ENCODE measurements at places on chromosomes 7 and 10.

DNA sequence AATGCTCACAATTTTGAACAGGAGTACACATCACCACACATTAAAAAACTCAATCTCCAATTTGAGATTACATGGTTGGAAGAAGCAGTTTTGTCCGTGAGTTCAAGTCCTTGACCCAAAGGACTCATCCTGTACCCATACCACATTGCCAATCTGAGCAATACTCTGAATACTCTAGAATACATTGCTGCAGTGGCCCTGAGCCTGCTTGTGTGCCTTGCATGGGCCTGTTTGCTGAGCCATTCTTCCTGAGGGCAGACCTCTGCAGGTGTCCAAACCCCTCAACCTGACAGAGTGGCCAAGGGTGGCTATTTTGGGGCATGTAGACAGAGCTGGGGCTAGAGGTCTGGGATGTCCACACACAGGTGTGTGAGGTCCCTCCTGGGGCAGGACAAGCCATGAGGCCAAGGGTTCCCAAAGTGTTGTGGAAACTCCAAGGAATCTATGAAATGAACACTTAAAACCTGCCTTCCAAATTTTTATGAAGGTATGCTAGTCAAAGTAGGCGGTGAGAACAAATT is 15.5 kb downstream of the AGMO start:
- DNase-seq: no peak

GRCh38 chr7:46133072-46133471 is 212.0 kb upstream of the IGFBP3 start:
- DNase-seq: no peak

DNA sequence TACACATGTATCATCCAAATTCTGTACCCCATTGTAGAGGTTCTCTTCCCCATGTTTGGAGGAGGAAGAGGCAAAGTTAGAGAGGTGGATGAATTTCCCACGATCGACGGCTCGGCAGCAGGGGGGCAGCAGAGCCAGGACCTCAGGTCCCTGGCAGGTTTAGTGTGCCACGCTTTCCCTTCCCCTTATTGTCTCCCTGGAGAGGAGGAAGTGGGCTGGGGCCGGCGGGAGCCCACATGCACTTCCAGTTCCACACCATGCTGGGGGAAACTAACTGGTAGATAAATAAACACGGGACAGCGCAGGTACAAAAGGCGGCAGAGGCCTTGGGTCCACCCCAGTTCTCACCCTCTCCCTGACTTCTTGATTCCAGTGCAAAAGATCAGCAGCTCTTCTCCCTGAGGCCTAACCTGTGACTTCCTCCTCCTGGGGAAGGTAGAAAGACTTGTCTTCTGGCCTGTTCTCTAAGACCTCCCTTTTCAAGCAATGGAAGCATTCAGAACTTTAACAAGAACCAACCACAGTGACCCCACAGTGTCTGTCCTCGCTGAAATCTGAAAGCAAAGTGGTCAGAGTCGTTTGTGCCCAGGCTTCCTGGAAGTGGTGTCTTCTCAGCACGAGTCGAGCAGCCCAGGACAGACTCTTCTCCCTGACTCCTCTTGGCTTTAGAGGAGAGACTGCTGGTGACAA is 30.5 kb upstream of the SRGN start:
- DNase-seq: no peak

- DNase-seq: no peak
These were observed 1.5 kb downstream of the EEPD1 start for GRCh38 chr7:36154255-36155212.

GRCh38 chr10:69096045-69096444 is 8.1 kb downstream of the SRGN start:
- DNase-seq: no peak

- DNase-seq: no peak
These were observed 29.9 kb downstream of the POLL start for GRCh38 chr10:101558204-101558603.

DNA sequence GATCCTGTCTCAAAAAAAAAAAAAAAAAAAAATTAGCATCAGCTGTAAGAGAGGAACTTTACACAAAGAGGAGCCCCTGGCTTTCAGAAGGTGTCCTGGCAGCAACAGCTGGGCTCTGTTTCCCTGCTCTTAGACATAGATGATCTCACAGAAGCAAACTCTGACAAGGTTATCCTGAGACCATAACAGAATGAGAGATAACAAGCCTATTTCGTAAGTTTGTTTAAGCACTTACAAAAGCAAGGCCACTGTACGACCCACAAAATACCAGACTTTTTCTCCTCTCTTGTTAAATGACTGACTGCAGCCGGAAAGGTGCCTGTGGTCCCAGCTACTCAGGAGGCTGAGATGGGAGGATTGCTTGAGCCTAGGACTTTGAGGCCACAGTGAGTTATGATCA is 33.3 kb upstream of the OTUD1 start:
- no peak for DNase-seq

DNA sequence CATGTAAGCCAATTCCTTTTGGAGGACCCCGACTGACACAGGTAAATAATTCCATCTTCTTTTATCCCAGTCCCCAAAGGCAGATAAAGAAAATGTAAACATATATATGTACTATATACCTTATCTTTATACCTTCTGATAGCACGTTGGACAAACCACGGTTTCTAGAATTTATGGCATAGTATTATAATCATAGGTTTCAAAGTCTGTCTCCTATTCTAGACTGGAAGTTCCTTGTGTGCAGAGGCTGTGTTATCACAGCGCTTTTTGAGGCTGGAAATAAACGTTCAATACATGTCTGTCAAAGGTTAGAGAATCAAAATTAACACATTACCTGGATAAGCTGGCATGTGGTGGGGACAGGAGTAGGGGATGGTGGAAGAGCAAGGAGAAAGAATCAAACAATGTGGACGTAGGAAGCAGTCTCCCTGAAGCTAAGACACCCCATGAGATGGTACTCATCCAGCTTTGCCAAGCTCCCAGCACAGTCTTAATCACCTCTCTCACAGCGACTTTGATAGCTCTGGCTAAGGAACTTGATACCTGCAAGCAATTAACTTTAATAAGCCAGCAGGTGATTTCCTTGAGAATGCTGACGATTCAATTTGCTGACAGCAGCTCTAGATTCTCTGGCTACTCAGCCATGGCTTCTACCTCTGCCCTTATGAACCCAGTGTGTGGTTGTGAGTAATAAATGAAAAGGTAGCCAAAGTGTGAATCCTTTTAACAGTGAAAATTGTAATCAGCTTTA is 208.4 kb upstream of the LRRTM3 start:
- no peak for DNase-seq

DNA sequence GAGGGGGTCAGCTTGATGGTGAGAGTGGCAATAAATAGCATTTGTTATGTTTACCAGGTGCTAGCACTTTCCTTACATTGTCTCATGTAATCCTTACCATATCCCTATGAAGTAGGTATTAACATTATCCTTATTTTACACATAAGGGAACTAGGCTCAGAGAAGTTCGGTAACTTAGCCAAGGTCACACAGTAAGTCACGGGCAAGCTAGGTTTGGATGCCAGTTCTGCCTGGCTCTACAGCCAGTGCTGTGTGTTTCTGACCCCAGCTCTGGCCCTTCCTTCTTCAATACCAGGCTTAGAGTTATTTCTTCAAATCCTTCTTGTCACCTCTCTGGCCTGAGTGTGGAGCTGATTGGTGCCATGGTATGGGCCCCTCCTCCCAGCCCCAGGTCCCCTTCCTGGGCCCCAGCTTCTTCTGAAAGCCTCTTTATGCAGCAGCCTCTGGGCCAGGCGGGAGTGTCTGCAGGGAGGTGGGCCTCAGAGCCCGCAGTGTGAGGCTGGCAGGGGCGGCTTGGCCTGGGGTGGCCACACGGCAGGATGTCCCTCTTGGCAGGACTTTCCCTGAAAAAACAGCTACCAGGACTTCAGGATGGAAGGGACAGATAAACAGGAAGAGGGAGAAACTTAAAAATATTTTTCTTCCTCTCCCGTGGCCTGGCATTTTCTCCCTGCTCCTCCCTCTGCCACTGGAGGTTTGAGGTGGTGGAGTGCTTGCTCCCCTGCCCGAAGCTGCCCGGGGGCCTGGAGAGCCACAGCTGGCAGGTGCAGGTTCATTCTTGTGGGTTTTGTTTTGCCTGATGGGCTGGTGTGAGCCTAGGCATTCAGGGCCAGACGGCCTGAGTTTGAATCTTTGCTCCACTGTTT is 20.6 kb downstream of the PALD1 start:
- no peak for DNase-seq

- DNase-seq: no peak
These were observed 4.5 kb upstream of the DGKI start for GRCh38 chr7:137850972-137851945.

DNA sequence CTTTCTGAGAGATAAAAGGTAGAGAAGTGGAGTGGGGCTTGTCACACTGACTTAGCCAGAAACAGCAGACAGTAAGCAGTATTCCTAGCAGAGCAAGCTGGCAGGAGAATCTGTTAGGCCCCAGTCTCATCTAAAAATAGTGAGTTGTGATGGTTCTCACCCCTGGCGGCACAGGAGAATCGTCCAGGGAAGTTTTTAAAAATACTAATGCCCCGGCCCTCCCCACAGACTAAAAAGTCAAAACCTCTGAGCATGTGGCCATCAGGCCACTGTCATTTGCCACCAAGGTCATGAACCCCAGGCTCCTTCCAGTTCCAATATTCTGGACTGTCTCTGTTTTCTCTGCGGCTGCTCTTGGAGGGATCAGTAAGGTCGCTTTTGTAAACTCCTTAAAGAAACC is 34.0 kb downstream of the LYZL1 start:
- DNase-seq: no peak

GRCh38 chr7:78379148-78379547 is 580.6 kb downstream of the PHTF2 start:
- DNase-seq: no peak

DNA sequence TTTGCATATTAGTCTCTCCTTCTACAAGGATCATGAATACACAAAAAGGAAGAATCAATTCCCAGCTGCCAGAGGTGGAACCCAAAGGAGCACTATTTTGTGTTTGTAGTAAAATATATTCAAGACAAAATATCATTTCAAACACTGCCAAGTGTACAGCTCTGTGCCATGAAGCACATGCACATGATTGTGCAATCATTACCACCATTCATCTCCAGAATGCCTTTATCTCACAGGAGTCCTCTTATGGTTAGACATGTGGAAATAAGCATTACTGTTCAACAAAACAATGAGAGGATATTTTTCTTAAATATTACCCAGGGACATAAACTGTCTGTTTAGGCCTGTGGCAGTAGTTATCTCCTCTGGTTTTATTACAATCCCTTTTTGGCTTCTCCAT is 151.4 kb upstream of the PPP1R3A start:
- no peak for DNase-seq

GRCh38 chr10:99426689-99427088 is 3.7 kb downstream of the GOT1 start:
- no peak for DNase-seq

- no peak for DNase-seq
These were observed 35.9 kb upstream of the TSPAN33 start for GRCh38 chr7:129108581-129108980.

DNA sequence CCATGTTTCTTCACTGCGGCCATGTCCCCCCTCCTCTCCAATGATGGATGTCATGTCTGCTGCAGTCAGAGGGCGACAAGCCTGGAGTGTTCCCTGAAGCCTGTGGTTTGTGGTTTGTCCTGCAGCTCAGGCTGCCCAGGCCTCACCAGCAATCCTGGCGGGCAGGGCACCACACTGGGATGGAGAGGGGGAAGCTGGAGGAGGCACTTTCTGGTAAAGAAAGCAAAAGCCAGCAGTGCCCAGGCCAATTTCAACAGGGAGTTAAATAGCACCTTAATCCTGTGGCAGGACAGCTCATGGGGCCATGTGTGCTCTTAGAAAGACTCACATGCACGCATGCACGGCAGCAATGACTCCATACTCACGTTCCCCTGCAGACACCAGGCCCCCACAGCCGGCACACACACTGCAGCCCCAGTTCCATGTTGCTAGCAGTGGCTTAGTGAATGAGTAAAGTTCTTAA is 158.3 kb downstream of the EGFR start:
- DNase-seq: no peak

DNA sequence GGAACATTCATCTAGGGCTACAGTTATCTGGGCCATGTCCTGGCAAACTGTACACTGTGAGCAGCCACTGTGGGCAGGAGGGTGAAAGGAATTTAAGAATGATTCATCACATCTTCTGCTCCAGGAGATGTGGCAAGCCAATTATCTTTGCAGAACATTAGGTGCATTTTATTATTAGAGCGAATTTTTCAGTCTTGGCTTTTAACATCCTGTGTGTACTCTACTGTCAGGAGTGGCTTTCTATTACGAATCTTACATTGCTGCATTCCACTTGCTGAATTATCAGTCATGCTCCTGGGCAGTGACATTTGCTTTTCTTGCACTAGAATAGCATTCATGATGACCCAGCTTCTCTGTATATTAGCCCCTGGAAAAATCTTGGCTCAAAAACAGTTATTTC is 109.2 kb upstream of the TARP start:
- no peak for DNase-seq

DNA sequence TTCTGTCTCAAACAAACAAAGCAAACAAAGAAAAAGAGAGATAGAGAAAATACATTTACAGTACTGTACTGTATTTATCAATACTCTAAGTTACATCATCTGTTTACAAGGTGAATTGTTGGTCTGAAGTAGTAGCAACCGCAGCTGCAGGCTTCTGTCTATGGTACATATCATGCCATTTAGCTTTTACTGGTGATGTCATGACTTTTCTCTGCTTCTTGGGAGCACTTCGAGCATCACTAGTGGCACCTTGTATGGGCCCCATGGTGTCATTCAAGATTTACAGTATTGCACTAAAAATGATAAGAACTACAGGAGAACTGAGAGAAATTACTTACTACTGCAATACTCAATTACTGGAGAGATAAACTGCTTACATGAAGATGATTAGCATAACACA is 826.9 kb downstream of the CNTNAP2 start:
- DNase-seq: no peak

DNA sequence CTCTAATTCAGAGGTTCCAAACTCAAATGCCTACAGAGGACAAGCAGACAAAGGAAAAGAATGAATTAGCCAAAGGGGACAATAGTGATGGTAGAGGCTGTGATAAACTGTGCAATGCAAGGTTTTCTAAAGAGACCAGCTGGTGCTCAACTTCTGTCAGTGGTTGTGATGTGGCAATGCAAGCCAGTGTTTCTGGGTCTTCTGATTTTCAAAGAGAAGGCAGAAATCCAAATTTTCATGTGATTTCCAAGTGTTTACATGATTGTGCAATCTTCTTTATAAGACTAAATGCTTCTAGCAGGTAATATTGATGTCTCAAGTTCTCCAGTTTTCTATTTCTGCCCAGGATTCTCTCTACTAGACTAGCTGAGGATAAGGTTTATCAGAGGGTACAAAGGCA is 135.9 kb downstream of the PCDH15 start:
- DNase-seq: no peak

- DNase-seq: no peak
These were observed 24.4 kb downstream of the GSDME start for GRCh38 chr7:24732646-24733413.

GRCh38 chr7:114141415-114141814 is 222.6 kb upstream of the PPP1R3A start:
- DNase-seq: no peak

- DNase-seq: no peak
These were observed 203.1 kb upstream of the PTN start for GRCh38 chr7:137546671-137547070.

Measured in nephron progenitor cell (in vitro differentiated cells).